GM12892 (cell line): ENCODE measurements at places on chromosomes 2 and 18.

DNA sequence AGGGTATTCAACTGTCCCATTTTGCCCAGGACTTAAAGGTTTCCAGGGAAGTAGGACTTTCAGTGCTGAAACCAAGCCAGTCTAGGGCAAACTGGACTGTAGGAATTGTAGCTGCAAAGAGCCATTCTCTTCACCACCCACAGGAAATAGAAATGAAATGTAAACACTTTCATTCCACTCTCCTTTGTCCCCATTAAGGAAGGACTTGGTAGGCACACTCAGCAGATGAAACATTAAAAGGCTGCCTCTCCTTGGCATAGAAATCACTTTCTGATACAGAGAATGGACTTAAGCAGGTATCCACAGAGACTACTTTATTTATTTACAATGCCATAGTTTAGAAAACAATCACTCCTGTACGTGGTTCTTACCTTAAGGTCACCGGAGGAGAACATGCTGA lies 102.9 kb upstream of the CCDC195 start:
- no peak for DNase-seq

DNA sequence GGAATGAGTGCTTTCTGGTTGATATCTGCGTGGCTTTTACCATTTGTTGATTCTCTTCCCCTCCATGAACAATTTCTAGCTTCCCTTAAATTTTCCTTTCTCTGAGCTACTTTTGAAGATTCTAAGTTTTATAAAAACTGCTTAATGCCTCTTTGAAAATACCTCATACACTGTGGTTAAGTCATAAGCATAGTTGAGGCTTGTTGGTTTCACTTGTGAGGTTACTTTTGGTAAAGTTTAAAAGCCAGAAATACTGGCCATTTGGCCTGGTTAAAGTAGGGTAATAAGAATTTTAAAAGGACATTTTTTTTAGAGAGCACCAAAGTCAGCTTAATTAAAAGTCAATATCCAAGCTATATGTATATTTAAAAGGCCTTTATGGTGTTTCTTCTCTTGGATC lies 21.3 kb upstream of the CAPN13 start:
- DNase-seq, result no peak

GRCh38 chr2:188916736-188917135 lies 57.4 kb upstream of the COL3A1 start:
- DNase-seq, result no peak

DNA sequence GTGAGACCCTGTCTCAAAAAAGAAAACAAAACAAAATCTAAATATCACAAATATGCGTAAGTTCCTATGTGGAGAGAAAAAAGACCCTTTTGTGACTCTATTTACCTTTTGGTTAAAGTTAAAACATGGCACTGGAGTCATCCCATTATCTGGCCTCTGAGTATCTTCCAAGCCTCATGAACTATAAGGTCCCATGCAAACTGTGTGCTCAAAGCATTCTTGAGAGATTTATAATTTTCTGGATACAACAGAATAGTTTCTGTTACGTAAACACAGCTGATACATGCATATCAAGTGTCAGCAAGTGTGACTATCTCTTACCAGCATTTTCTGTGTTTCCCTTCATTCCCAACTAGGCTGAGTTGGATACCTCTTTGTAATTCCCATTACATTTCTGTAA lies 8.8 kb upstream of the NOSTRIN start:
- DNase-seq, result no peak

- DNase-seq, result no peak
Measured at GRCh38 chr2:125398738-125399524, 1257.0 kb upstream of the GYPC start.

- DNase-seq, result no peak
Measured at GRCh38 chr18:35155398-35156117, 85.3 kb upstream of the ZNF397 start.

DNA sequence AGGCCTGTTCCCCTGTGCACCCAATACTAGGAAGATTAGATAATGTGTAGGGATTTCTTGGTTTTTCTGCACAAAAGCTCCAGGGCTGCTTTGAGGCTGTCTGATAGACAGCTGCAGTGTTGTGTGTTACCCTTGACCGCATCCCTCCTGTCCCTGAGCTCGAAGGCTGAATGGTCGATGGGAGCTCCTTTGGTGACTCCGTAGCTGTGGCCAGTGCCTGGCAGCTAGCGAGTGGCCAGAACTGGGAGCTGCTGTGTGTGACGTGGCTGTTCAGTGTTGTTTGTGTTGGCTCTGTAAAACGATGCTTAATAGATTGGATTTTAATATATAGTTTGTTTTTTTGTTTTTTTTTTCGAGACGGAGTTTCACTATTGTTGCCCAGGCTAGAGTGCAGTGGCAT lies 170.0 kb downstream of the AGAP1 start:
- no peak for DNase-seq

GRCh38 chr2:148237911-148238310 lies 217.0 kb downstream of the MBD5 start:
- no peak for DNase-seq

DNA sequence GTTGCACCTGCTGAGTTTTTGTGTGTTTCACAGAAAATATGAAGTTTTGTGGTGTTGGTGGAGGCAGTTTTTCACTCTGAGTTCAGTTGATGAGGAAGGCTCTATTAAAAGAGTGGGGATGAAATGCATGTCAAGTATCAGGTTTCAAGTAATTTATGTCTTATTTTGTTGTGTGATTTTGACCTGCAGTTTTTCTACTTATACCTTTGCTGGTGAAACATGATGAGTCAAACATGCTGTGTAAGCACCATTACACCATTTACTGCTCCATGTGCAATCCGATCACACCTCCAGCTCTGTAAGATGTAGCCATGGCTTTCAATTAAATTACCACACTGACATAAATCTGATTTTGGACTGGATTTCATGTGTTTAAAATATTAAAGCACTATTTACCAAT lies 174.5 kb upstream of the ZEB2 start:
- DNase-seq, result no peak

- no peak for DNase-seq
Measured at GRCh38 chr2:240891492-240892340, 4.2 kb downstream of the MAB21L4 start.

DNA sequence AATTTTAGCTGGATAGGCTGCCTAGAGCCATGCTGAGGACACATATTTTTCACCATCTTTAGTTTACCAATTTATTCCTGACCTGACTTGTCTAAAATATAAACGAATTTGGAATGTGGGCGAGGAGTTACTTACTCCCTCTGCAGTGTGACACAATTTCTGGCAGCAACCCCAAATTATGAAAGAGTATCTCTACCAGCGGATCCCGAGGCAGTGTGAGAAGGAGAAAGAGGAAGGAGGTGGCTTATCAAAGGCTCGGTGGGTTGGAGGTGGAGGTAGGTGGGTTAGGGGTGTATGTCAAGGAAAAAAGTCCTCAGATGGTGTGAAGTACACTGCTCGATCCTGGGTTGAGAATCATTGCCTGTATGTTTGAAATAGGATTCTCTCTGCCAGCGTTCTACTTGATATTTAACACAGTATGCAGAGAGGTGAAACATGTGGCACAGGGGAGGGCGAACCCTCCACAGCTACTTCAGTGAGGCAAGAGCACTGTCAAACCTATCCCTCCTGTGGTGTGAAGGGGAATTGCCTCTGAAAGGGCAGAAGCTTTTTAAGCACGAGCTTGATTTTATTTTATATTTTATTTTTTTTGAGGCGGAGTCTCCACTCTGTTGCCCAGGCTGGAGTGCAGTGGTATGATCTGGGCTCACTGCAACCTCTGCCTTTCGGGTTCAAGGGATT lies 76.0 kb downstream of the RFTN2 start:
- DNase-seq, result peak; percentile 36

GRCh38 chr2:67571785-67572718 lies 174.9 kb downstream of the ETAA1 start:
- DNase-seq, result no peak

GRCh38 chr2:15045054-15045453 lies 412.5 kb downstream of the LRATD1 start:
- DNase-seq, result no peak

GRCh38 chr2:45778720-45779171 lies 127.3 kb downstream of the PRKCE start:
- DNase-seq, result peak; percentile 39

DNA sequence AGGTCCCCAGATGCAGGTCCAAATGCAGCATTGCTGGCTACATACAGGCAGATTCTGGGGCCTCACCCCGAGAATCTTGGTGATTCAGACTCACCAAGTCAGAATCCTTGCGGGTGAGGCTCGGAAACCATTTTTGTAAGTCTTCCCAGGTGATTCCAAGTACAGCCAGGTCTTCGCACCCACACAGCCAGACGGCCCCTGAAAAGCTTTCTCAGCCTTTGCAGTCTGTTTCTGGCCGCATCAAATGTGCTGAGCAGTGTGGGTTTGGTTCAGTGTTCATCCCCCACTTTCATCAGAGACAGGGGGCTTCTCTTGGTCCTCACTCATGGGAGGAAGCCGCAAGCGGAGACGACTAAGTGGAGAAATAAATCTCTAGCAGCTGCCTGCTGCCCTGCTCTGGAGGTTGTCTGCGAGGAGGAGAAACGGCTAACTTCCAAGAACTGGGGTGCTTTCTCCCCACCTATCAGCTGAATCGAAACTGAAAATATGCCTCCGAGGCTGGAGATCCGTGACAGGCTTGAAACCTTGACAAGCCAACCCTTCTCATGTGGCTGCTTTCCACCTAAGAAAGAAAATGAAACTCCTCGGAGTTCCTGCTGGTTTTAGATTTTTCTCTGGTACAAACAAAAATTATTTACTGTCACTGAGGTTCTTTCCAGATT lies 8.9 kb upstream of the TMEM185B start:
- DNase-seq, result peak; percentile 68

GRCh38 chr2:96114546-96114902 lies 1.8 kb downstream of the ADRA2B start:
- no peak for DNase-seq
